ENCODE measurements at places on chromosomes 4 and X.

DNA sequence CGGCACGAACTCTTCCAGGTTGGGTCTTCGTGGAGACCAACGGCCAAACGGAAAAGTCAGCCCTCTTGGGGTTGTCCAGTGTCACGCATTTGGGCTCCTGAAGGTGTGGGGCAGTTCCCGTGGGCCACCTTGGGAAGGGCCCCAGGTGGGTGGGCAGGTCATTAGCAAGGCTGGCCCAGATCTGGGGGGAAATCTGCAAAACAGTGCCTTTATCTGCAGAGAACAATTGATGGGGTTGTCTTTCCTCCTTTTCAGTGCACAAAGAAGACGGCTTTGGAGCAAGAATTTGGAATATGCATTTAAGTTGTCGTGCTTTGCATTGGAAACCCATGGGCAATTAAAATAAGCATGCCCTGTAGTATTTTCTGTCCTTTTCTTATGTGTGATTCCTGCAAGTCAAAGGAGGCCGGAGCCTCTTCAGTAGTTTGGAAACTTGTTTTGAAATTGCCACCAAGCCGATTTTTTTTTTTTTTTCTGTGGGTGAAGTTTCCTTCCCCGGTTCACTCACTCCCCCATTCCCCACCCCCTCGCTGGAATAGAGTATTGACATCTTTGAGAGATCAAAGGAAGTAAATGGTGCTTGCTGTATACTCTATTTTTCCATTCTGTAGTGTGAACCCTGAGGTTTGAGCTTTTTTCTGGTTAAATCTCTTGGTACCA, 9.8 kb downstream of the ZIC3 start:
- DNase-seq = no peak

DNA sequence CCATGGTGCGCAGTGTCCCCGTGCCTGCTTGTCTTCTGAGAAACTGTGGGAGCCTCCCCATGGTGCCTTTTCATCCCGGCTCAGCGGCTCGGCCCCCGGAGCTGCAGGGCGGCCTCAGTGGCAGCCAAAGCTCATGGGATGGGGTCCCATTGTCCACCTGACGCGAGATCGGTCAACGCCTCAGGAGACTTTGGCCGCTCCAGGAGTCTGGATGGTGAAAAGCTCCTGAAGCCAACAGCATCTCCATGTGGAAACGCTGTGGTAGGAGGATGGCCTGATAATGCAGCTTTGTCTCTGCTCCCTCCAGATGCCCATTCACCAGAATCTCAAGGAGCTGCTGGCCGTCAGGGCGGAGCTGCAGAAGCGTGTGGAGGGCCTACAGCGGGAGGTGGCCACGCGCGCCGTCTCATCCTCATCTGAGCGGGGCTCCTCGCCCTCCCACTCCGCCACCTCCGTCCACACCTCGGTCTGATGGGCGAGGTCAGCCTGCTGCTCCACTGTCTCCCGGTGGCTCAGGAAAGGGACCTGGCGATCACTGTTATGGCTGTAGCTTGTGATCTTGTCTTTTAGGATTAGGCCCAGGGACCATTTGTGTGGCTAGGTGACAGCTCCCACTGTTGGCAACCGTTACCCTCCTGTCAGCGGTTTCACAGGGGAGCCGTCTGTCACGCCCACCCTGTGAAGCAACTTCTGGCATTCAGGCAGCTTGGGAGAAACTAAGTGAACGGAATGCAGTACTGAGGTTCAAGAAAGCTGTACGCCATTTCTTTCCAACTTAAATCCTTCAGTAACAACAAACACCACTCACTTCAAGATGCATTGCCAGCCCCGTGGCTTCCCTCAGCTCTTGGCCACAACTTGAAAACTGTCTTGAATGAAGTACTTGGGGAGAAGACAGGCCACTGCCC, 69.3 kb downstream of the MTMR1 start:
- no peak for DNase-seq

- no peak for DNase-seq
These were observed 60.0 kb upstream of the NKX1-1 start for GRCh38 chr4:1466034-1466862.

GRCh38 chr4:55435141-55435841, 39.5 kb downstream of the TMEM165 start:
- DNase-seq = no peak
